Occipital lobe (tissue), 3 donors: ENCODE measurements at places on chromosomes 4 and X. TPM values are rescaled to one million over a fixed set of nuclear protein-coding genes. Genes with fewer than 3 reads are reported as not detected.

Gene S100G
- not detected for total RNA-seq

GRCh38 chrX:33190016-33190415 lies 21.3 kb downstream of the DMD start:
- DNase-seq: no peak

DNA sequence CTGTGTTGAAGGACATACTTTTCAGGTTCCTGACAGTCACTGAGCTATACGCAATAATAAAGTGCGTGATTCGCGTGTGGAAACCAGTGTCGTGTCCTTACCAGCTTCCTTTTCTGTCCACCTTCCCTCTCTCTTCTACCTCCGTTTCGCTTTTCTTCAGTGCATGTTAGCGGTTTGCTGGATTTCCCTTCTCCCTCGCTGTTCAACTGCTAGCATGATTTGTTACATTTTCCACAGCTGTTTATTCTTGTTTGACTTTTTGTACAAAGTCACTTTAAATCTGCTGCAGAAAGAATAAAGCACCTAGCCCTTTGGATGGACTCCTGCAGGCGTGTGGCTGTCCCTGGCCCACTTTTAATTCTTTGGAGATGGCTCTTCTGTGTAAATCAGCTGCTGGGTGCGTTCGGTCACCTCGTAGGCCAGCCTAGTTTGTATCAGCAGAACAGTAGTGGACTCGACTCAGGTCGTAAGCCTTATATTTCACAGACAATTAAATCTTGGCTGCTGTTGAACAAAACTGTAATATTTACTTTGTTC lies 8.9 kb upstream of the HAND2 start:
- DNase-seq: no peak

DNA sequence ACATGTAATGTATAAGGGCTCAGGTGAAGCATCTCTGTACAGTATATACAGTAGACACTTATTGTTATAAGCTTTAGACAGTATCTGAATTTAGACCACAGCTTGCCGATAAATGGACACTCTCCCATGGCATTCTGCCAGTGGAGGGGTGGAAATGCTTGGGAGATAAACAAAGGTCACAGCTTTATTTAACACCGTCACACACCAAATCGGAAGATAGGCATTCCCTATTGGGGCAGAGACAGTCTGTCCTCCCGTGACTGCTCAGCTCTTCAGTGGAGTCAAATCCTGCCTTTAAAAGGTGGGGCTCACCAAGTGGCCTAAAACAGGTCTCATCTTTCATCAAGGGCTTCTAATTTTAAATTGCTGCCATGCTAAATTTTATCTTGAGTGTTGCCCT lies 178.8 kb downstream of the CAMK2D start:
- DNase-seq: no peak

- DNase-seq: peak; percentile 29
These were observed 13.4 kb downstream of the ARHGEF6 start for GRCh38 chrX:136767104-136767941.

GRCh38 chr4:98237204-98237603 lies 24.0 kb upstream of the RAP1GDS1 start:
- no peak for DNase-seq

DNA sequence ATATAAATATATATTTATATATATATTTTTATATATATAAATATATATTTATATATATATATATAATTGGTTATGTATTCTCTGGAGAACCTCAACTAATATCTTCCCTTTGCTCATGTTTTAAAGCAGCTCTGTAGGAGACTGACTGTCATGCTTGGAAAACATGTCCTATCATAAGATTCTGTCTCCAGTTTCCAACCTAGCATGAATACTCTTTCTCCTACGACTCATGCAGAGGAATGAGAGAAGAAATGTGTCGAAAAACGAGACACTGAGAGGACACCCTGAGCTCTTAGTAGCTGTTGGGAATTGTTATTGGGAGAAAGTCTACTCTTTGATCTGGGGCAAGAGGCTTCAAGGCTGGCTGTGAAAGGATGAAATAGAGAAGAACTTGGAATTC lies 166.5 kb upstream of the SLIT2 start:
- DNase-seq: no peak

Gene SSX5
- total RNA-seq: not detected
